ENCODE measurements at places on chromosomes 16 and 17. TPM values are rescaled to one million over a fixed set of nuclear protein-coding genes. Genes with fewer than 3 reads are reported as not detected.

TBC1D3C gene
- total RNA-seq = not detected

CD19 gene
- 77.0 TPM for total RNA-seq

FOXJ1 gene
- total RNA-seq = not detected

SEPTIN12 gene
- total RNA-seq = not detected

ADAP2 gene
- 79.7 TPM for total RNA-seq

HBQ1 gene
- 6.6 TPM for total RNA-seq

SLC35G6 gene
- total RNA-seq = not detected

IGSF6 gene
- 39.6 TPM for total RNA-seq

DNA sequence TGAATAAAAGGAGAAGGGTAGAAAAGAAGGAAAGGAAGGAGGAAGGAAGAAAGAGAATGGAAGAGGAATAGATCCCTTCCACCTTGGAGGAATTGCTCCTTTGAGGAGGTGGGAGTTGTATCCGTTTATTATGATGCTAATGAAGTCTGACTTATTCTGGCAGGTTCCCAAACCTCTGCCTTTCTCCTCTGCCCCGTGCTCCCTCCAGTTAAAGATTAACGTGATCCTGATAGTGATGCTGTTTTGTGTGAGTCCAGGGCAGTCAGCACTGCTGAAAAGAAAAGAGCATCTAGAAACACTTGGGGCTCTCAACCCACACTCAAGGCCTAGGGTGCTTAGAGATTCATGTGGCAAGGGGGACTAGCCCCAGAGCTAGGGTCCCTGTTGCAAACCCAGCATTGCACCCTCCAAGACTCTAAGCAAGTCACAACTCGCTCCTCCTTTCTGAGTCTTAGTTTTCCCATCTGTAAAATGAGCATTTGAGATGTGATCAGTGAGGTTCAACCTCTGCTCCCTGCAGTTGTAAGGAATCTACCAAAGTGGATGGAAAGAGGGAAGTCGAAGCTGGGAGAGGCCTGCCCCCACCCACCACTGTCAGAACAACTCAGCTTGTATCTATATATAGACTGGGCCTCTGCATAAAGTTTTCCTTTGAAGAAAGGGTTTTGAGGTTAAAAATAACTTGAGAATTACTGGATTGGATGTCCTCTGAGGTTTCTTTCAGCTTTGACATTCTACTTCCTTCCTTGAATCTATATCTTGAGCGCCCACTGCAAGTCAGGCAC lies 46.9 kb upstream of the TMEM132E start:
- no peaks in the 10 kb centered on the region for H3K4me1 ChIP-seq
- no peak for DNase-seq
- H3K27me3 ChIP-seq = no peaks in the 10 kb centered on the region
- no peaks in the 10 kb centered on the region for H3K36me3 ChIP-seq
- no peak overlapping the region for H3K27ac ChIP-seq

- H3K4me3 ChIP-seq = no peak overlapping the region
- H3K36me3 ChIP-seq = peaks cover 4% of the 10 kb centered on the region
- no peaks in the 10 kb centered on the region for H3K27me3 ChIP-seq
- no peak overlapping the region for H3K27ac ChIP-seq
These were observed 11.7 kb upstream of the CUEDC1 start for GRCh38 chr17:57966875-57967274.

DNA sequence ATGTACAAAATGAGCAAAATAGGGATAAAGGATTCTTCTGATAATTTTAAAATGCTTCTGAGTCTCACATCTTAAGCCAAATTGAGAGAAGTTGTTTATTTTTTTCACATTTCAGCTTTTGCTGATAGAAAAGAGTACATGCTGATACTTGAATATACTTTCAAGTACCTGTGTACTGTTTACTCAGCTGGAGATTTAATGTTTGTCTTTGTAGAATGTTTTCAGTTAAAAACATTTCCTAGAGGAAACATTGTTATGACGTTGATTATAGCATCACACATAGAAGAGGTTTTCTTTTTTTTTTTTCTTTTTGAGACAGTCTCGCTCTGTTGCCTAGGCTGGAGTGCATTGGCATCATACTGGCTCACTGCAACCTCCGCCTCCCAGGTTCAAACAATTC lies 19.7 kb downstream of the ESRP2 start:
- DNase-seq = no peak
- H3K4me3 ChIP-seq = no peak overlapping the region
- no peaks in the 10 kb centered on the region for H3K4me1 ChIP-seq
- no peak overlapping the region for H3K27ac ChIP-seq

- H3K27me3 ChIP-seq = no peaks in the 10 kb centered on the region
- no peak for DNase-seq
- no peaks in the 10 kb centered on the region for H3K4me1 ChIP-seq
- no peak overlapping the region for H3K27ac ChIP-seq
- H3K36me3 ChIP-seq = no peaks in the 10 kb centered on the region
- no peak overlapping the region for H3K4me3 ChIP-seq
These were observed 16.9 kb downstream of the EEF2K start for GRCh38 chr16:22222998-22223397.

DNA sequence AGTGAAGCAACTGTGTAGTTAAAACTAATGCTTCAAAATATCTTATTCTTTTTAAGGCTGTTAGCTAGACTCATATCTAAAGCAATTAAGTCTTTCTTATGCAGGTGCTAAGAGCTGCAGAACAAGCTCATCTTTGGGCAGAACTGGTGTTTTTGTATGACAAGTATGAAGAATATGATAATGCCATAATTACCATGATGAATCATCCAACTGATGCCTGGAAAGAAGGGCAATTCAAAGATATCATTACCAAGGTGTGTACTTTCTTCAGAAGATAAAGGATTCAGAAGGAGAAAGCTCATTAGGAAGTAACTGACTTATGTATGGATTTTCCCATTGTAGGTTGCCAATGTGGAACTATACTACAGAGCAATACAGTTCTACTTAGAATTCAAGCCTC lies 23.9 kb downstream of the PTRH2 start:
- DNase-seq = no peak
- H3K27ac ChIP-seq = no peak overlapping the region
- H3K4me3 ChIP-seq = no peak overlapping the region
- no peaks in the 10 kb centered on the region for H3K27me3 ChIP-seq
- H3K36me3 ChIP-seq = peaks cover 100% of the 10 kb centered on the region
- H3K4me1 ChIP-seq = no peaks in the 10 kb centered on the region

GRCh38 chr16:50631985-50632576 lies 49.0 kb downstream of the SNX20 start:
- no peaks in the 10 kb centered on the region for H3K27me3 ChIP-seq
- H3K36me3 ChIP-seq = no peaks in the 10 kb centered on the region
- DNase-seq = no peak
- no peak overlapping the region for H3K27ac ChIP-seq

DNA sequence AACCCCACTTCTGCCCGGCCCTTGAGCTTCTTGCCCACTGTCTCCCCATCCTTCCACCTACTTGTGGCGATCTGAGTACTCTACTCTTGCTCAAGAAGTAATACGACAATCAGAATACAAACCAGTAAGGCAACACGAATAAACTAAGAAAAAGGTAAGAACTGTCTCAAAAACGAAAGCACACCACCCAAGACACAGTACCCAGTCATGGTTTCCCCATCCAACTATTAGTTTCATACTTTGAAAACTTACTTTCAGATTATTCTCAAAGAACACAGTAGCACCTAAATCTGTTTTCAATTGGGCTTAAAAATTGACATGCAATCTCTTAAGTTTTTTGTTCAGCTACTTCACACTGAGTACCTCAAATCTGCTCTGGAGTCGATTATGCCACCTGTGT lies 13.9 kb downstream of the GINS2 start:
- no peak for DNase-seq
- peaks cover 5% of the 10 kb centered on the region for H3K4me1 ChIP-seq
- H3K36me3 ChIP-seq = peaks cover 42% of the 10 kb centered on the region
- no peaks in the 10 kb centered on the region for H3K27me3 ChIP-seq

- no peaks in the 10 kb centered on the region for H3K36me3 ChIP-seq
- H3K27me3 ChIP-seq = no peaks in the 10 kb centered on the region
- no peak for DNase-seq
- no peak overlapping the region for H3K27ac ChIP-seq
These were observed 7.5 kb downstream of the STX1B start for GRCh38 chr16:31002862-31003341.

DNA sequence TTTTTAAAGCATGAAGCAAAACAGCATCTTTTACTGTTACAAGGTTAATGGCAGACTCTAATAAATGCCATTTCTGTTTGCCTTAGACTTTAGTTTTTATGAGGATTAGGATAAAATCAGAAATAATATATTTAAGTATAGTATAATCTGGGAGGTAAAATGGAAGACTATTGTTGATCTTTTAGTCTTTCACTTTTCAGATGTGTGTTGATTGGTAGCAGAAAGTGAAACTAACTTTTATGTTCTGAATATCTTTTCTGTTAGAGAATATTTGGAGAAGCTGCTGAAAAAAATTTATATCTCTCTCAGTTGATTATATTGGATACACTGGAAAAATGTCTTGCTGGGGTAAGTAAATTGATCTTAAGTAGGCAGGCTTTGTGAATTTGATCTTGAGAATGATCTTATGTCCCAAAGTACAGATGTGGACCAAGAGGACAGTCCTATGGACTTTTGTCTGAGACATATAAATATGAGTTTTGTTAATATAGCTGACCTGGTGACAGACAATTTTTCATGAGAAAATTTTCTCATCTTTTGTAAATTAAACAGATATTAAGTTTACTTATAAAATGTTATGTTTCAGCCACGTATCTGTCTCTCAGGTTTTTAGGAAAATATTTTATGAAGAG lies 64.1 kb downstream of the NF1 start:
- peaks cover 24% of the 10 kb centered on the region for H3K36me3 ChIP-seq
- DNase-seq = no peak

GRCh38 chr16:30839523-30840227 lies 52.7 kb upstream of the ZNF629 start:
- H3K36me3 ChIP-seq = no peaks in the 10 kb centered on the region
- no peak overlapping the region for H3K27ac ChIP-seq
- H3K4me1 ChIP-seq = peaks cover 5% of the 10 kb centered on the region
- H3K27me3 ChIP-seq = no peaks in the 10 kb centered on the region
- H3K4me3 ChIP-seq = no peak overlapping the region

- no peaks in the 10 kb centered on the region for H3K4me1 ChIP-seq
- DNase-seq = no peak
- H3K4me3 ChIP-seq = no peak overlapping the region
- H3K27ac ChIP-seq = no peak overlapping the region
- H3K27me3 ChIP-seq = peaks cover 17% of the 10 kb centered on the region
These were observed 534 bp downstream of the PRSS36 start for GRCh38 chr16:31149332-31149731.

GRCh38 chr17:50865868-50866260 lies 290 bp downstream of the TOB1 start:
- H3K27me3 ChIP-seq = no peaks in the 10 kb centered on the region
- peak overlapping the region; percentile 45 for H3K4me3 ChIP-seq
- DNase-seq = no peak
- peaks cover 55% of the 10 kb centered on the region for H3K4me1 ChIP-seq

GRCh38 chr17:74922694-74923537 lies at the start of gene USH1G:
TSS of gene USH1G (minus strand) at chr17:74923255. CDS start at chr17:74923073, 182 bp downstream.
- no peak within 1 kb of the TSS for H3K27ac ChIP-seq
- peaks cover 21% of the 10 kb centered on the region for H3K4me1 ChIP-seq
- H3K4me3 ChIP-seq = peak within 1 kb of the TSS; percentile 37
- H3K36me3 ChIP-seq = no peaks in the 10 kb centered on the region
- peaks cover 50% of the 10 kb centered on the region for H3K27me3 ChIP-seq

GRCh38 chr16:67406111-67406971 lies 9.9 kb downstream of the ZDHHC1 start:
- no peaks in the 10 kb centered on the region for H3K36me3 ChIP-seq
- H3K27me3 ChIP-seq = no peaks in the 10 kb centered on the region
- H3K4me3 ChIP-seq = no peak overlapping the region

- peak; percentile 95 for DNase-seq
- H3K27me3 ChIP-seq = no peaks in the 10 kb centered on the region
- H3K4me1 ChIP-seq = peaks cover 60% of the 10 kb centered on the region
- peak within 1 kb of the TSS; percentile 63 for H3K4me3 ChIP-seq
- H3K27ac ChIP-seq = peak within 1 kb of the TSS; percentile 94
- H3K36me3 ChIP-seq = peaks cover 8% of the 10 kb centered on the region
These were observed at the start of gene WIPI1 for GRCh38 chr17:68457168-68457538. TSS of gene WIPI1 (minus strand) at chr17:68457496. CDS start at chr17:68457421, 75 bp downstream.

GRCh38 chr17:75514919-75515495 lies 330 bp downstream of the CASKIN2 start:
- H3K27ac ChIP-seq = peak overlapping the region; percentile 83
- peaks cover 73% of the 10 kb centered on the region for H3K4me1 ChIP-seq
- H3K36me3 ChIP-seq = no peaks in the 10 kb centered on the region
- peak; percentile 82 for DNase-seq
- H3K4me3 ChIP-seq = peak overlapping the region; percentile 99
- H3K27me3 ChIP-seq = no peaks in the 10 kb centered on the region

Data from spleen (tissue), 13 donors.